Iris pigment epithelial cell (primary cell): ENCODE measurements at places on chromosomes 7 and 10.

- DNase-seq: peak; percentile 36
Observed at GRCh38 chr10:104304927-104305326, 33.3 kb downstream of the ITPRIP start.

GRCh38 chr7:71429083-71429482 lies 297.1 kb downstream of the GALNT17 start:
- no peak for DNase-seq

DNA sequence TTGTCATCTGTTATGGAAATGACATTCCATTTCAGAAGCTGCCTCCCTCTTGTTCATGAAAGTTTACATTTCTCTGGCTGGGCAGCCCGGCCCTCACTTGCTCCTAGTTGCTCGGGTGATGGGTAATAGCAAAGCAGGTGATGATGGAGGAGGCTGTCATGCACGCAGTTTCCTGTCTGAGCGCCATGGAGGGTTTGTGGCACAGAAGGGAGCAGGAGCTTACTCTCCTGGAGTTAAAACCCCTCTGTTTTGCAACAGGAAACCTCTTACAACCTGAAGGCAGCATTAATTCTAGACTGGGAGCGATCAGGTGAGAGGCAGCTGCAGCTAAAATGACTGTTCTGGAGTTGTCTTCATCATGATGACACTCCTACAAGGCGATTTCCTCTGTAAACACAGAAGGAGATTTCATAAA lies 34.1 kb upstream of the MKI67 start:
- DNase-seq: no peak

DNA sequence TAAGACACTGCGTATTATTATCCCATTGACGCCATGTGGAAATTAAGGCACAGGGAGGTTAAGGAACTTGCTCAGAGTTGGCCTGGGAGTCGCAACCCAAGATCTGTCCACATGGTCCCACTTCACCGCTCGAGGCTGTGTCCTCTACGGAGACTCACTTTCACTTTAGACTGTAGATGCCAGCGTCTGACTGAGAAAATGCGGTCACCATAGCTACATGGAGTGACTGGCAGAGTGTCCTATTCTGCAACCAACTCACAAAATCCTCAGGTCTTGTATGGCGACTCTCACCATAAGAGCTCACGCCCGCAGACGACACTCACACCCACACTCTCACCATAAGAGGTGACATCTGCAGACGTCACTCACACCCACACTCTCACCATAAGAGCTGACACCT lies 257.9 kb downstream of the PTPRN2 start:
- no peak for DNase-seq

DNA sequence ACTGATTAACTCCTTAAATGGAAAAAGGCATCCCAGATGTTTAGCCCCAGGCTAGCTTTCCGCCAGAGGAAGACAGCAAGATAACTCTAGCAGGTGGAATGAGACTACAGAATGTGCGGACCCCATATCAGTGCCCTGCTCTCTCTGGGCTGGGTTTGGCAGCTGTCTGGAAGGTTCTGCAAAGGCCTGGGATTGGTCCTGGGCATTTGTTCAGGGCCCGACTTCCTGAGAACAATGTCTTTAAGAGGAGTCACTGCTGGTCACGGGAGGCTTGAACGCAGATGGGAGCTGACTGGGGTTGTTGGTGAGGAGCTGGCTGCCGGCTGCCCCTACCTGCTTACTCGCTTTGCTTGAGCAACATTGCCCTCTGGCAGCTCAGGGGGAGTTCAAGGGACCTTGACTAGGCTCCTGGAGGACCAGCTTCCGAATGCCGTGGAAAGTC lies 130.6 kb upstream of the BTBD16 start:
- peak; percentile 47 for DNase-seq

DNA sequence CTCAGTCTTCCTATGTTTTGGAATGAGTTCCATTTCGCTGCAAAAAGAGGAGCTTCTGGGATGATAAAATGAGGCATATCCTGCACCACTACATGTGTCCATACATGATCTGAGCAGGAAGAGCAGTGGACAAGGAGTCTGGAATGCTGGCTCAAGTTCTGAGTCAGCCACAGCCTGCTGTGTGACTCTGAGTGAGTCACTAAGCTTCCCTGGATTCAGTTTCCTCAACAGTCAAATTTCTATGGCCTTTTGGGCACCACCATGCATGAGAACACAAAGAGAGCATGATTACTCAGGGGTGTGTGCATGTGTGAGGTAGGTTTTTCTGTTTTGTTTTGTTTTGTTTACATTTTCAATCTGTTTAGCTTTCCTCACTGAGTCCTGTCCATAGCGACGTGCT lies 254.6 kb downstream of the ANKRD30A start:
- no peak for DNase-seq

GRCh38 chr7:138429577-138430250 lies 30.3 kb upstream of the TRIM24 start:
- DNase-seq: peak; percentile 1

GRCh38 chr10:124389613-124390361 lies 28.9 kb downstream of the OAT start:
- DNase-seq: no peak

- no peak for DNase-seq
Observed at GRCh38 chr7:4386190-4386589, 295.9 kb upstream of the FOXK1 start.

DNA sequence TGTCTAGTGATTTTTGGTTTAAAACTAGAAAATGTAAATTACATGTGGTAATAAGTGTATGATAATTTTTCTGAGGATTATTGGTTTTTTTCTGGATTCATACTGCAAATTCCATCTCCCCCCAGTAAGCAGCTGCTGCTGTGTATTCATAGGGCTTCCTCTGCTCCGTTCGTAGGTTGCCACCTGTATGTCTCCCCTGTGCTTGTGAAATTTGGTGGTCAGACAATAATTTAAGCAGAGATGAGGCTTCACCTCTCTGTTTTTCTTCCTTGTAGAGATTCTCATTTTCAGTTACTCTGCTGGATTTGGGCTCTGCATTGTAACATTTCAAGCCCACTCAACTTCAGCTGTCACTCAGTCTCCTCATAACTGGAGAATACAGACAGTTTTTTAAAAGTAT lies 50.9 kb downstream of the FOXI2 start:
- no peak for DNase-seq

DNA sequence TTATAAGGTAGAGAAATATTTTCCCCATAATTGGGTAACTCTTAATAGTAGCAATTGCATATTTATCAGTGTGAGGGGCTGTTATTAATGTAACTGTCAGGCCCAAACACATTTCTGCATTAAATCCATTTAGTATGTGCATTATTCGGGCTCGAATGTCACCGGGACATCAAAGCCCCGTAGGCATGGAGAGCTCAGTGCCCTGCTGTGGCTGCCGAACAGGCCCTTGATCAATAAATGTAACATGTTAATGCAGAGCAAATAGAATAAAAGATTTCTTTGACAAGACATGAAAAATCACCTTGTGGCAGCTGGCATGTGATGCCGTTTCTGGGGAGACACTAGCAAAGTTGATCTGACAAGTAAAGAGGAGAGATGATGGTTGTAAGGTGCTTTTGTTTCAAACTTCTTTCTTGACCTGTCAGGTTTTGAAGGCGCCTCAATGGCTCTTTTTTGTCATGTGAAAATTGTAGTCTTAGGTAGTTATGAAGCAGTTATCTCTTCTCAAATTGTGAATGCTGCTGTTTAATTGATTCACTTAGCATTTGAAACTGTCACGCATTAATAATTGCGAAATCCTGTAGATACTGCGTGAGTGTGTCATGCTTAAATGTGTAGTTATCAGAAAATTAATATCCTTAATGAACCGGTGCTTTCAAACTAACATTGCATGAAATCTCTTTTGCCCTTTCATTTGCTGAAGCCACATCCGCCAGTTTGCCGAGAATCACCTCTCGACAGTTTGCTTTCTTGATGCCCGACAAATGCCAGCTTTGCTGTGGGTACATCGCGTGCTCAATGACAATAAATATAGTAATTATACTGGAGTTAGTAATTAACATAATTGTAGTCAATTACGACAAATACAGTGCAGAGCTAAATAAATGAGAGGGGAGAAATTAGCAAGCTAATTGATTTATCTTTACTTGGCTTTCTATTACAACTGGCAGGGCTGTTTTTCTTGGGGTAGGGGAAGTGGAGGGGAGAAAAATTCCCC lies 19.5 kb downstream of the LRMDA start:
- DNase-seq: no peak

DNA sequence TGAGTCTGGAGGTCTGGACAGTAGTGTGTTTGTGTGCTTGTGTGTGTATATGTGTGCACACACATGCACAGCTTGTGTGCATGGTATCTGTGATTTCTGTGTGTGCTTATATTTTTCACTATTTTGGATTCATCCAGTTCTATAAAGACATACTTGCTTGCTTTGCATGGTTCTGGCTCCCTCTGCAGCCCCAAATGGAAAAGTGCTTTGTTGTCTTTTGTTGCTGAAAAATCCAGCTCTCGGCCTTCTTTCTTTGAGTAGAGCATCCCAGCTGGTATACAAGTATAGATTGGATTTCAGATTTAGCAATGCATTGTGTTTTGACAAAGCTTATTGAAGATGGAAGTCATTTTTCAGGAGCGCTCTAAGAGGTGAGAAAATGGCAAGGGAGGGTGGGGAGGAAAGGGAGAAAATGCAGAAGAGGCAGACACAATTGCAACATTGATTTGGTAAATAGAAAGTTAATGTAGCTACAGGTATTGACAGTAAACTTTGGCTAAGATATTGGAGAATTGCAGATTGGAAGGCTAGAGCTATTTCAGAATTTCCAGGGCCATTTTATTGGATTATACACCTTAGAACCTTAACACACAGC lies 333.9 kb downstream of the AUTS2 start:
- DNase-seq: peak; percentile 8

DNA sequence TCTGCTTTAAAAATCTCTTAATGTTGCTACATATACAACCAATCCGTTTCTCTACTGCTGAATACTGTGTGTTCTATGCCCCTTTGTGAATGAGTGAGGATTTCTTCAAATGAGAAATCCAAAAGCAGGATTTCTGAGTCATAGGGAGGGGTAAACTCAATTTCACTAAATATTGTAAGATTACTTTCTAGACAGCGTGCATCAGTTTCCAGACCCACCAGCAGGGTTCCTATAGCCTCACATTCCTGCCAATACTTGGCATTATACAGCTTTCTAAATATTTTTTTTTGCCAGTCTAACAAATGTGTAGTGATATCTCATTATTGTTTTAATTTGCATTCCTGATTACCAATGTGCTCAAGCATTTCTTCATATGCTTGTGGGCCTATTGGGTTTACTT lies 35.5 kb downstream of the GPR158 start:
- no peak for DNase-seq

DNA sequence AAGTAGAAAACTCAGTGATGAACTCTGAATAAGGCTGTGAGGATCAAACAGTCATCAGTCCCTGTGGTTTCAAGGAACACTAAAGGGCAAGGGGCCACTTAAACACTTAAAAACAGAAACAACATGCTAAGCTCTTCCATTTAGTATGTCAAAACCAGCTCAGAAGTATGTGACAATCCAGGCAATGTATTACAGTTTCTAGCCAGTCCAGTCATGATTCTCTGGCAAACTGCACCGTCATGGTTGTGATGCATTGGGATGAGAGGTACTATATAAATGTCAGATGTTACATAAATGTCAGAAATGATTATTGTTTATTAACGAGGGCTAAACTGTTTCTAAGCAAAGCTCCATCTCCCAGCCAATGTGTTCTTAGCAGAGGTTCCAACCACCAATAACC lies 4.7 kb upstream of the CREB5 start:
- peak; percentile 79 for DNase-seq

GRCh38 chr10:23422003-23422411 lies 16.9 kb upstream of the OTUD1 start:
- DNase-seq: peak; percentile 8

DNA sequence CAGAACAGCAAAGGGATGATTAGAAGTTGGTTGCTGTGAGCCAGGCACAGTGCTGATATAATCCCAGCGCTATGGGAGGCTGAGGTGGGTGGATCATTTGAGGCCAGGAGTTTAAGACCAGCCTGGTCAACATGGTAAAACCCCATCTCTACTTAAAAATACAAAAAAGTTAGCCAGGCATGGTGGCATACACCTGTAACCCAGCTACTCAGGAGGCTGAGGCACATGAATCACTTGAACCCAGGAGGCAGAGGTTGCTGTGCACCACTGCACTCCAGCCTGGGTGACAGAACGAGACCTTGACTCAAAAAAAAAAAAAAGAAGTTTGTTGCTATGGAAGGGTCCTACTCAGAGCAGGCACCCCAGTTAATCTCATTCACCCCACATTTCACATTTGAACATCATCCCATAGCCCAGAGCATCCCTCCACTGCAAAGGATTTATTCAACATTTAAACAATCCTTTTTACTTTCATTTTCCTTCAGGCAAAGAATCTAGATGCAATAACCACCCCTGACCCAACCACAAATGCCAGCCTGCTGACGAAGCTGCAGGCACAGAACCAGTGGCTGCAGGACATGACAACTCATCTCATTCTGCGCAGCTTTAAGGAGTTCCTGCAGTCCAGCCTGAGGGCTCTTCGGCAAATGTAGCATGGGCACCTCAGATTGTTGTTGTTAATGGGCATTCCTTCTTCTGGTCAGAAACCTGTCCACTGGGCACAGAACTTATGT lies 4.1 kb downstream of the IL6 start:
- peak; percentile 78 for DNase-seq
